ENCODE measurements at places on chromosomes 13 and 19. TPM values are rescaled to one million over a fixed set of nuclear protein-coding genes. Genes with fewer than 3 reads are reported as not detected.
A peak's percentile ranks its signal among the peaks of the same experiment; 100 is the strongest.

CD209 gene
- 10.0 TPM for total RNA-seq

EDNRB gene
- total RNA-seq: 15.6 TPM

SDHAF1 gene
- total RNA-seq: 9.4 TPM

GGN gene
- 0.15 TPM for total RNA-seq

PPP1R15A gene
- 63.0 TPM for total RNA-seq

ZFP82 gene
- 5.0 TPM for total RNA-seq

MYO1F gene
- total RNA-seq: 8.0 TPM

DNA sequence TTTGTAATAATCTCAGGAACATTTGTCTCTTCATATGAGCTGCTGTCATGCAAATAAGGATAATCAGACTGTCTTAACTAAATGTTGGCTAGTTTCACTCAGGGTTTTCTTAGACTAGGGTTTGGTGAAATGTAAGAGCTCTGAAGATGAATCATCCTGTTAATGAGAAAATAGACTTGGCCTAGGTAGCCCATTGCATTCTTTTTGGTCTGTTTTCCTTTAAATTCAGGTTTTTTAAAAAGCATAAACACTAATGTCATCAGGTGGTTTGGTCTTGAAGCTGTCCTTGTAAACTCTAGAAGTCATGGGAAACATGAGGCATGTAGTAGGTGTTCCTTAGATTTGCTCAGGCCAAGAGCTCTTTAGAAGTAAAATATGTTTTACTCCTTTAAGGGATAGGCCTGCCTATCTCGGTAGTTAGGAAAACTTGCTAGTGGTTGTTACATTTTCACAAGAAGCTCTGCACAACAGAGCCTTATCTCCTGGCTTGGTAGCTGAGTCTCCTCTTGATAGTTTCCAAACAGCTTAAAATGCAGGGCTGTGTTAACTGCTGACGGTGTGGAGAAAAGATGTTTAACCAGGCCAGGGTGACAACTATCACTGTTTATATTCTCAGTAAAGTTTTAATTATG is 62.0 kb upstream of the C1QTNF9B start:
- no peak for DNase-seq

DNA sequence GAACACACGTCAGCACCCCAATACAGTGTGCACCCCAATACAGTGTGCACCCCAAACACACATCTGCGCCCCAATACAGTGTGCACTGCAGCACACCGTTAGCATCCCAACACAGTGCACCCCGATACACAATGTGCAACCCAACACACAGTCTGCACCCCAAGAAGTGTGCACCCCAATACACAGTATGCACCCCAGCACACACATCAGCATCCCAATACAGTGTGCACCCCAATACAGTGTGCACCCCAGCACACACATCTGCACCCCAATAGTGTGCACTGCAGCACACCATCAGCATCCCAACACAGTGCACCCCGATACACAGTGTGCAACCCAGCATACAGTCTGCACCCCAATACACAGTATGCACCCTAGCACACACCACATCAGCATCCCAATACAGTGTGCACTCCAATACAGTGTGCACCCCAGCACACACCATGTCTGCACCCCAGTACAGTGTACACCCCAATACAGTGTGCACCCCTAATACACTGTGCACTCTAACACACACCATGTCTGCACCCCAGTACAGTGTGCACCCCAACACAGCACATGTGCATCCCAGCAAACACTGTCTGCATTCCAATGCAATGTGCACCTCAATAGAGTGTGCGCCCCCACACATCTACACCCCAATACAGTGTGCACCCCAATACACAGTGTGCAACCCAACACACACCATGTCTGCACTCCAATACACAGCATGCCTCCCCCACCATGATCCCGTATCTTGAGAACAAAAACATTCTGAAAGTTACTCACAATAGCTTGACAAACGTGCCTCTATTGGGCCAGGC is 855 bp upstream of the CARS2 start:
- no peak for DNase-seq

DNA sequence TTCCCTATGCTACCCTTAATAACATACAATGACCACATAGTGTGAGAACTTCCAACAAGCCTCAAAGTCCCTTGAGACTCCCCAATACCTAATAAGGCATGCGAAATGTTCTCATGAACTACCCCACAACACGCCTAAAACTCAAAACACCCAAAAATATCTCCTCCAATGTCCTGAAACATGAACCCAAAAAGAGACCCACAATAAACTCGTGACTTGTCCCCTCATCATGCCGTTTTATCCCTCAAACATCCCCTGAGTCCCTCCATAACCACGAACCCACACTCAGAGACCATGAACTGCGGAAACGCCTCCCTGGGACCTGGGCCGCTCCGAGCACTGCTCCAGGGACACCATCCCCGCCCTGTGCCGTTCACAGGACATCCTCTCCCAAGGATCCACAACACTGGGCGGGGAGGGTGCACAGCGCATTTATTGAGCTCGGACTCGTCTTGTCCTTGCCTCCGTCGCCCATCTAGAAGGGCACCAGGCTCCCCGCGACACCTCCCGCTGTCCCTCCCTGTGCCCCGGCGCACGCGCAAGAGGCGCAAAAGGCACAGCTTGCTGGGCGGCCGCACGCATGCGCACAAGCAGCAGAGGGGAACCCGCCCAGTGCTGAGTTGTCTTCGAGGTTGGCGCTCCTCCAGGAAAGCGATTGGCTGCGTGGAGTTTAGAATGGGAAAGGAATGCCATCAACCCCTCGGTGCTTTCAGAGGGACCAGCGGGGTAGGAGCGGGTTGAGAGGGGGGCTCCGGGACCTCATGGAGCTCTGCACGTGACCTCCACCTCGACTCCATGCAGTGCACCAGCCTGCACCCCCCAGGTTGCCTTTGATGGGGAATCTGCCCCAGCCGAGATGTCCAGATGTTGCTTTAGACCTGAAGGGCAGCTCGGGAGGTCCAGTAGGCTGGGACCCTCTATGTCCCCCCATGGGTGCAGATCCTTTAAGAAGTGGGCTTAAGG is 8.8 kb downstream of the FXYD3 start:
- DNase-seq: peak; percentile 96

- DNase-seq: peak; percentile 81
Observed at GRCh38 chr19:30227661-30228112, 144.5 kb upstream of the ZNF536 start.

DNA sequence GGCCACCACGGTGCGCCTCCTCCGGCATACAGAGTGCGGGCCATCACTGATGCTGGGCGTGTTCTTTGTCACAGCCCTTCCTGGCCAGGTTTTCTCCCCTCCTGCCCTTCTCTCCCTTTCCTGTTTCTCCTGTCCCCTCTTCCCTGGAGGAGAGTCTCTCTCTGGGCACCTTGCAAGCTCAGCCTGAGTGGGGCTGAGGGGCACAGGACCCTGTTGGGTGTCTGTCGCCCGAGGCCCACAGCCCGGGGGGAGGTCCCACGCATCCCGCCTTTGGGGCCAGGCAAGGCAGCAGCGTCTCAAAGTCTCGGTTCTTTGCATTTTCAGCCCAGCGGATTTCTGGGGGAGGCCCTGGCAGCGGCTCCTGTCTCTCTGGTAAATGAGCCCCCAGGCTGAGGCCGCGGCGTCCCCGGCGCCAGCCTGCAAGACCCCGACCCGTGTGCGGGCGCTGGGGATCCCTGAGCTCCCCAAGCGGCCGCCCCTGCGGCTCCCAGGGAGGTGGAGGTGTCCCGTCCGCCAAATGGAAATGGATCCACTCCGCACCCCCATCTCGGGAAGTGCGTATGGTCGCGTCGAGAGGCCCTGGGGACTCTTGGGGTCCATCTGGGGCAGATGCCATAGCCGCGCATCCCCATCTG is 47.2 kb downstream of the COMP start:
- DNase-seq: no peak

- peak; percentile 69 for DNase-seq
Observed at GRCh38 chr19:38683393-38684077, 36.1 kb downstream of the ACTN4 start.

DNA sequence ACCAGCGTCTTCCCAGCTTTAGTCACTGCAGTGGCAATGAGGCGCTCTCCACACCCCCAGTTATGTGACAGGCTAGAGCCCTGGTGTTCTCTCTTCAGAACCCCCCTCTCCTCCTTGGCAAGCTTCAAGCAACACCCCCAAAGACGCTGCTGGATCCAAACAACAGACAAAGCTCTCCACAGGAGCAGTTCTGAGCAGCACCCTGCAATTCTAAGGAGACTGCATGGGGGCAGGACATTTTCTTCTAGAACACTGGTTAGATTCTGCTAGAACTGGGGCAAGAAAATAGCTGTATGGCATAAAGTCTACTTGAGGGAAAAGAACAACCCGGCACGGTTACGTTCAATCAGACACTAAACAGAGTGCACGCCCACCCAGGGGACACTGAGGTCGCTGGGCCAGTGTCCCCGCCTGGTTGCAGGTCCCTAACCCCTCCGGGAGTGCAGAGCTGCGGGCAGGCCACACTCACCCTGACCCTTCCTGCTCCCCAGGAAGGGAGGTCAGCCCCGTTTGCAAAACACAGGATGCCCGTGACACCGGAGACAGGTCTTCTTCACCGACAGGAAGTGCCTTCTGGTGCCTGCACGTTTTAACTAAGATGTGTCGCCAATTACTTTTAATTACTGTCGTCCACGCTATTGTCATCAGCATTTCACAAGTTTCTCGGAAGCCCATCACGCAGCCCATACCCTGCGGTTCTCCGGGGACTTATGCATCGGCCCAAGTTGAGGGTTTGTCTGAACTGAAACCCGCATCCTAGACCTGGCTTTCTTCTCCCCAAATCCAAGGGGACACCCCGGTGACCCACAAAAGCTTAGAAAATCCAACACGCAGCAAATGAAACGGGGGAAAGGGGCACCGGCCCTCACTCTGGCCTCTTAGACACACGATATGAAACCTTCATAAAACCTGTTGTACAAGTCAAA is 943 bp downstream of the GJB6 start:
- no peak for DNase-seq
